Pancreas (tissue), 10 donors: ENCODE measurements at places on chromosomes 16 and 17.
A peak's percentile ranks its signal among the peaks of the same experiment; 100 is the strongest.

GRCh38 chr16:66484453-66485213, 57.5 kb downstream of the BEAN1 start:
- no peak for DNase-seq

DNA sequence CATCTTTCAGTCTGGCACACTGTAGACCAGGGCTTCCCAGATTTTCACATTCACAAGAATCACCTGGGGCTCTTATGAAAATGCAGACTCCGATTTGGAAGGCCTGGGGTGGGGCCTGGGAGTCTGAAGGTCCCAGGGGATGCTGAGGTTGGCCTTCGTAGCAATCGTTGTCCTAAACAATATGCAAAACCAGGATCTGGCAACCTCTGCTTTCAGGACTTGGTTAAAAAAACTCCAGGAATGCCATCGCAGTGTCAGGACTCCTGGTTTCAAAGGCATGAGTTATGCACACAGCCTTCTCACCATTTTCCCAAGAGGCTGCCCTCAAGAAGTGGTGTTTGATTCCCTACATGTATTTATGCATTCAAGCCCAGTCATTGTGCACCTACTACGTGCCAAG, 6.7 kb downstream of the CLEC19A start:
- no peak for DNase-seq

- peak; percentile 48 for DNase-seq
Observed at GRCh38 chr17:50549969-50550368, 3.0 kb downstream of the SPATA20 start.

DNA sequence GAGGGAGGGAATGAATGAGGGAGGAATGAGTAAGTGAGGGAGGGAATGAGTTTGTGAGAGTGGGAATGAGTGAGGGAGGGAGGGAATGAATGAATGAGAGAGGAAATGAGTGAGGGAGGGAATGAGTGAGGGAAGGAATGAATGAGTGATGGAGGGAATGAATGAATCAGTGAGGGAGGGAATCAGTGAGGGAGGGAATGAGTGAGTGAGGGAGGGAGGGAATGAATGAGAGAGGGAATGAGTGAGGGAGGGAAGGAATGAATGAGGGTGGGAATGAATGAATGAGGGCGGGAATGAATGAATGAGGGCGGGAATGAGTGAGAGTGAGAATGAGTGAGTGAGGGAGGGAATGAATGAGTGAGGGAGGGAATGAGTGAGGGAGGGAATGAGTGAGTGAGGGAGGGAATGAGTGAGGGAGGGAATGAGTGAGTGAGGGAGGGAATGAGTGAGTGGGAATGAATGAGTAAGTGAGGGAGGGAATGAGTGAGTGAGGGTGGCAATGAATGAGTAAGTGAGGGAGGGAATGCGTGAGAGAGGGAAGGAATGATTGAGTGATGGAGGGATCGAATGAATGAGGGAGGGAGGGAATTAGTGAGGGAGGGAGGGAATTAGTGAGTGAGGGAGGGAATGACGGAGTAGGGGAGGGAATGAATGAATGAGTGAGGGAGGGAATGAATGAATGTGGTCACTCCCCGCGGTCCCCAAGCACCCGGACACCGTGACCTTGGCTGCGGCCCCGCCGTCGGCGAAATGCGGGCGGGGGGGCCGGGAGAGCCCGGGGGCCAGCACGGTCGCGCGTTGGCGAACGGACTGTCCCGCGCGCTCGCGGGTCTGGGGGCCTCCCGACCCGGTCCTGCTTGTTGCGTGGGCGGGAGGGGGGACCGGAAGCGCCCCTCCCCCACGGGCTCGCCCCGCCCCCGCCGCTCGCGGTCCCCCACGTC, 1.1 kb upstream of the UBE2I start:
- no peak for DNase-seq

DNA sequence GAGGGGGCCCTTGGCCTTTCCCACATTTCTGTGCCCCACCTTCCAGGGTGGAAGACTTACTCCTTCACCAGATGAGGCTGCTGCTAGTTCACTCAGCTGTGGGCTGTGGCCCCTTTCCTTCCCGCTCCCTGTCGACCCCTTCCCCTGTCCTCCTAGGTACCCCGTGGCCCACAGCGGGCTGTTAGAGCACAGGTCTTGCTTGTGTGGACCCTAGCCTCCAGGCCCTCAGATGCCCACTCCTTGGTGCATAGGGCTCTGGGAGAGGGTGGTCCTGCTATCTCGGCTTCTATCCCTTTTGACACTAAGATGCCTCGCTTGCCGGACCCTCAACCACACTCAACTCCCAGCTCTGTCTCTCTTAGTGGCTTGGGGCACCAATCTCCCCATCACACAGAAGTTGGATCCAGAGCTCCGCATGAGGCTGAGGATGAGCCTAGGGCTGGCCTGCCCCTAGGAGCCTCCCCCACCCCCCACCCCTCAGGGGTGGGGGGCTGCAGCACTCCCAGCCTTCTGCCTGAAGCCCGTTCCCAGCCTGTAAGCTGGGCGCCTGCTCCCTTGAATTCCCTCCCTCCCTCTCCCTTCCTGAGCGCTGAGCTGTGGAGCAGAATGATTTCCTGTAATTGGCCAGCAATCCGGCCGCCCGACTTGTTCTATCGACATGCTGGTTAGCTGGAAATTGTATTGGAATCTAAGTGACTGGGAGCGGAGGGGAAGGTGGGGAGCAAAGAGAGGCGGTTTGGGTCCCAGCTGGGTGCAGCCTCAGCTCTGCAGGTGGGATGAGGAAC, 30.9 kb downstream of the DCAKD start:
- no peak for DNase-seq

GRCh38 chr17:10025976-10026901, 121.2 kb upstream of the RCVRN start:
- DNase-seq = no peak

- DNase-seq = no peak
Observed at GRCh38 chr17:38326996-38327792, 16.6 kb downstream of the GPR179 start.

DNA sequence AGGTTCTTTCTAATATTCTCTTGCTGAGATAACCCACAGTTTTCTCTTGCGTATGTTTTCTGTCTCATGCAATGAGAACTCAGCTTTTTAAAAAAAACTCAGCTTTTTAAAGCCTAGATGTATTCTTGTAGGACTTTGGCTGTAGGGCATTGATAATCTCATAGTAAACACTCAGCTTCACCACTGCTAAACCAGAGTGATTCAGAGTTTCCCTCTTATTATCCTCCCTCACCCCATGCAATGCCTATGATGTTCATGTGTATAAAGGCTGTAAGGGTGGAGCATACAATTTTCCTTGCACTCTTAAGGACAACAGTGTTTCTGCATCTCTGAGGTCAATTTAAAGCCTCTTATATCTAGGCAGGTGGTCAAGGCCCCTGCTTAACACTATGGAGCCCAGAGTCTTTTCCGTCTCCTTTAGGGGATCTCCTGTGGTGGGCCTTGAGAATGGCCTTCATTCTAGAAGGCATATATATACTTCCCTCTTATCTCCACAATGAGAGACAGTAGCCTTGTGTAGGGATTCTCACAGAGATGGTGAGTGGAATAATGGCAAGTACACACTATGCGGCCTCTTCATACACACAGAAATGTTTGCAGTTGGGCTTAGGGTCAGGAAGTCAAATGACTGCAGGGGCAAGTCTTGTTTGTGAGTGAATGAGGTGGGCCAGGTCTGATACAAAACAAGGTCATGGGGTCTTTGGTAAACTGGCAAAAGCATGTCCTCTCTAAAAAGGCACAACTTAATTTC, 279.6 kb downstream of the HS3ST3A1 start:
- no peak for DNase-seq

GRCh38 chr17:72726936-72727335, 365.6 kb downstream of the SLC39A11 start:
- no peak for DNase-seq

DNA sequence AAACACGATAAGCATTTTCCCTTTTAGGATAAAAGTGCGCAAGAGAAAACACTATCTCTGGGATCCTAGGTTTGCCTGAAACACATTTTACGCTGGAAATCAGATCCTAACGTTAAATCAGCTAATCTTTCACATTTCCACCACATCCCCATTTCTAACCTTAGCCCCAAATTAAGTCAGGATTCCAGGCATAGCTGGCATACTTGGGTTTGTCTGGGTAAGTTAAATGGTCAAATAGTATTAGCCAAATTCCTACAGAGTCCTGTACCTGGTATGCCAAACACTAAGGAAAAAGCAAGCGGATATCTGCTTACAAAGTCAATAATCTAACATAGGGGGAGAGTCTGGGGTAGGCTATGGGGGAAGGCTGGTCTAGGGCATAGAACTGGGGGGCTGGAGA, 557.4 kb upstream of the ZFHX3 start:
- DNase-seq = no peak

GRCh38 chr17:30952638-30953393, 18.0 kb upstream of the RNF135 start:
- DNase-seq = no peak

GRCh38 chr17:64984181-64984580, 64.9 kb upstream of the LRRC37A3 start:
- DNase-seq = no peak

- no peak for DNase-seq
Observed at GRCh38 chr17:82092628-82092994, 5.4 kb downstream of the FASN start.

GRCh38 chr16:87163637-87164036, 153.6 kb downstream of the C16orf95 start:
- no peak for DNase-seq

- DNase-seq = no peak
Observed at GRCh38 chr17:19368229-19368628, 5.7 kb upstream of the B9D1 start.

GRCh38 chr16:73125850-73126524, 78.1 kb upstream of the ZFHX3 start:
- no peak for DNase-seq

- no peak for DNase-seq
Observed at GRCh38 chr16:25010542-25010941, 4.6 kb downstream of the ARHGAP17 start.
